Stimulated activated CD4-positive, alpha-beta T cell treated with anti-CD3 and anti-CD28 coated beads, Interleukin-1b, Interleukin-23, amount 100 ng/mL, for 1 hour (primary cell): ENCODE measurements at places on chromosomes 1 and 21.

GRCh38 chr1:20847611-20848080 is 60.5 kb upstream of the HP1BP3 start:
- DNase-seq = no peak

GRCh38 chr1:9093581-9093980 is 24.1 kb upstream of the SLC2A5 start:
- no peak for DNase-seq

- peak; percentile 44 for DNase-seq
These were observed 72.2 kb downstream of the CD46 start for GRCh38 chr1:207823880-207824566.

DNA sequence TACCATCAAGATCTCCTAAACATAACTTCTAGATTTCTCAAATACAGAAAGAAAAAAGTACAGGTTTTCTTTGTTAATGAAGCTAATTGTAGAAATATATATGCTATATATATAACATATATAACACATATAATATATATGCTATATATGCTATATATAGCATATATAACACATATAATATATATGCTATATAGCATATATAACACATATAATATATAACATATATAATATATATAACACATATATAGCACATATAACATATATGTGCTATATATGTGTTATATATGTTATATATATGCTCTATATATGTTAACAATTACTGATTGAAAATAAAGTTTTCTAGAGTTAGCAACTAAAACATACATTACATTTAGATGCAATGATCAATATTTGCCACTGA is 34.8 kb downstream of the RGS21 start:
- no peak for DNase-seq

GRCh38 chr1:86596741-86597290 is 49.9 kb downstream of the CLCA4 start:
- no peak for DNase-seq

DNA sequence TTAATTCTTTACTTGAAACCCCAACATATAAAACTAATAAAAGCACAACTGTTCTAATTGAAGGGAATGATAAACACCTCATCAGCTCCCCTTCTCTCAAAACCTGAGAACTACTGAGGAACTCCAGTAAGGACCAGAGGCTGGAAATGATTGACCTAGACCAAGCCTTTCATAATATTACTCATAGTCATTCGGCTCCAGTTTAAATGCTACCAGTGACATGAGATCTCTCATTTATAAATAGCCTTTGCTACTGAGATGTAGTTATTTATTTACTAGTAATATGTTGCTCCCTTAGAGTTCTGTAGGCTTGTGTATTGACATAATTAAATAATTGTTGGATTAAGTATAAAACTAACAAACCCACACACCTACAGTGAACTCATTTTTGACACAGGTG is 209.8 kb upstream of the PRMT6 start:
- DNase-seq = no peak

GRCh38 chr1:92538048-92538412 is 51.3 kb upstream of the GFI1 start:
- DNase-seq = no peak

DNA sequence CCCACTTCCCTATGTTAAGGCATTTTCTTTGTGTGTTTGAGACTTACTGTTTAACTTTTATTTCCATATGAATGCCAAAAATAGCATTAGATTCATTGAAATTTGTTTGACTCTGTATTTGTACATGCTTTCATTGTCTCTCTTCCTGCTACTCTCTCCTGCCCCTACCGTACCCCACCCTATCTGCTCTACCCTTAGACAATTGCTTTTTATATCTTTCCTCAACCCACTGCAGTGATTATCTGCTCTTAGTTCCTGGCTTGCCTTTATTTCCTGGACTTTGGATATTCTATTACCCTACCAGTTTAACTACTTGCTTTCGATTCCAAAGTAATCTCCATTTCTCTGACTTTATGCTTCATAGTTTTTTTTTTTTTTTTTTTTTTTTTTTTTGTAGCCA is 10.5 kb downstream of the RAVER2 start:
- DNase-seq = no peak
